Activated CD4-positive, alpha-beta T cell treated with anti-CD3 and anti-CD28 coated beads, Interleukin-10, Interleukin-2, amounts not matched to agents 100 ng/mL and 50 ng/mL, durations not matched to agents 16 hours and 8 hours (primary cell): ENCODE measurements at places on chromosomes 12 and 14.

DNA sequence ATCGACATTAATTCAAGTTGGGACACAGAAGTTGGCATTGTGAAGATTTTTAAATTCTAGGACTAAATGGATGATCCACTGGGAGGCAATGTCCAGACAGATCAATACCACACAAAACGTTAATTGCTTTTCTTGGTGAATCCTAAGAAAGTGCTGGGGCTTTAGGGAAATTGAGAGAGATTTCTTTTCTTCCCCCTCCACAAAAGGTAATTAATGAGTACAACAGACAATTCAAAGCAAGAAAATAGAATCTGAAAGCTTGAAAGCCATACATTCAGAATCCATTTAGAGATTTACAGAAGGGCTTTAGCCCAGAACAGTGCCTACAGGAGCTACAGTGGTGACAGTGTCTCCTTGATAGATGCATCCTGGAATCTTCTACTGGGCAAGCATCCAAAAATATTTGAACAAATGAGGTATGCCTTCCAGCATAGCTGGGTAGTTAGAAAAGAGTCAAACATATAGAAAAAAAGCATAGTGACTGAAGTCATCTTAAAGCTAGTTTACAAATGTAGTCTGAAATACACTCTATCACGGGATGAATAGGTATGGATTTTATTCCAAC is 718.1 kb downstream of the DIO2 start:
- DNase-seq, result no peak

DNA sequence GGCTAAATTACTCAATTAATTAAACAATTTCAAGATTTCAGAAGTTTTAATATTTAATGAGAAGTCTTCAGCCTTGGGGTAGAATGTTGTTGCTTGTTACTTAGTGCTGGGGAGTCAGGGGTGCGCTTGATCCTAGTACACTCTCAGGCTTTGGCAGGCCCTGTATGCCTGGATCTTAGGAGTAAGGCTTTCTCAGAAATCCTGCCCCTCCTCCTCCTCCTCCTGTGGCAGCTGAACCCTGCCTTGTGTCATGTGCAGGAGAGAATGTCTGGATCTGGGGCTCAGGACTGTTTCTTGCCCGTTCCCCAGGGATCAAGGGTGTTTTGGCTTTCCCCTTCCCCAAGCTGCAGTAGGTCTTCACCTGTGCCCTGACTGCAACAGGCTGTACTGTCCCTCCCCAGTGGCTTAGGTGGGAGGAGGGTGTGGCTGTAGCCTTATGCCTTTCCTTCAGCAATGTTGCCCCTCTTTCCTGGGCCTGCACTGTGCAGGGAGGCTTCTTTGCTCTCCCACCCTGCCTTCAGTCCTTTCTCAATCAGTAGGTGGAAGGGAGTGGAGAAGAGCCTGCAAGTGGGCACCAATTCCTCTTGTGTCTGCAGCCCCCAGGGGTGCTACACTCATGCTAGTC is 108.2 kb downstream of the SLC38A6 start:
- DNase-seq, result no peak

DNA sequence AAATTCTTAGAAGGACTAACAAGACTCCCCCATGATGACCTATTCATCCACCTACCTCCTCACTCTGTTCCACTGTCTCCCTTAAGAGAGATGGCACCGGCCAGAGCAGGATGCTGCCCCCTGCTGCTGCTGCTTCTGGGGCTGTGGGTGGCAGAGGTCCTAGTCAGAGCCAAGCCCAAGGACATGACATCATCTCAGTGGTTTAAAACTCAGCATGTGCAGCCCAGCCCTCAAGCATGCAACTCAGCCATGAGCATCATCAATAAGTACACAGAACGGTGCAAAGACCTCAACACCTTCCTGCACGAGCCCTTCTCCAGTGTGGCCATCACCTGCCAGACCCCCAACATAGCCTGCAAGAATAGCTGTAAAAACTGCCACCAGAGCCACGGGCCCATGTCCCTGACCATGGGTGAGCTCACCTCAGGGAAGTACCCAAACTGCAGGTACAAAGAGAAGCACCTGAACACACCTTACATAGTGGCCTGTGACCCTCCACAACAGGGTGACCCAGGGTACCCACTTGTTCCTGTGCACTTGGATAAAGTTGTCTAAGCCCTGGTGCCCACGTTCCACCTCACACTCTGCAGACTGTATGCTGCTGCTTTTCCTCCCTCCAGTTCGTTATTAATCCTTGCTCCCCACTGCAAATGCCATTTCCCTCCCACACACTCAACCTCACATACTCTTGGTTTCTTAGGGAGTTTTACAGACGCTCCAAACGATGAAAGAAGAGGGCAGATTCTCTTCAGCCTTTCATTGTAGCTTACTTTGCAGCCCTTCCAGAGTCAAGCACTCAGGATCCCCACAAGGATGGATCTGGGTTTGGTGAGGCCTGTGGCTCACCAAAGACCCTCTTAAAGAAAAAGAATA is at the start of gene RNASE8:
RNASE8 (plus strand) TSS at position 20 of the 873 bp plus-strand sequence; CDS start at position 91, 71 bp downstream.
- peak; percentile 15 for DNase-seq

DNA sequence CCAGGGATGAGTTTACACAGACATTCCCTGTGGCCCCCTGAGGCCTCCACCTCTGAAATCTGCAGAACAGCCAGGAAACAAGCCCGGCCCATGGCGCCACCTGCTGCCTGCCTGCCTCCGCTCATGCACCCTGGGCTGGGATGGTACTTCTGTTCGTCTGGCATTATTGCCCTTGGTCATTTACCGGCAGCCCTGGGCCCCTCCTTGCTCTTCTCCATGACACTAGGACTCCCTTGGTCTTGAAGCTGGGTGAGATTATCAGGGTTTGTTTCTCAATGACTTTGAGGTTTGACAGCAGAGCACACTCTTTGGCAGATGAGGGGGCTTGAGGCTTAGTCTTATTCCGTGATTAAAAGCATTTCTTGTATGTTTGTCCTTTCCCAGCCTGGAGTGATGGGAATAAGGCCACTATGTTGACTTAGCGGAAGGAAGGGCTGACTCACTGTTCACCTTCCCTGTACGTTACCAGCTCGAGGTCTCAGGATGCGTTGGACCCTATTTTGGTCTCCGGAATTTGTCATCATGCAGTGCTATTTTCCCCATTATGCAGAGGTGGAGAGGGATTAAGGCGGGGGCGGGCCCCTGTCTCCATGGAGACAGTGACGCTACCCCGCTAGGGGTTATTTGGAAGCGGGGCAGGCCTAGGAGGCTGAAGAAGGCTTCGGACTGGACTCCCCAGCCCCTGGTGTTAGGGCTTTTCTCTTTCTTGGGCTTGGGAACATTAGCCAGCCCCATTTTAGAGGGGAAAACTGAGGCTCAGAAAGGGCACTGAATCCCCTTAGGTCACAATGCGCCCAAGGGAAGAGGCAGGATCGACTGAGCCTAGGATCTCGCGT is 706 bp upstream of the PEX5 start:
- peak; percentile 73 for DNase-seq

- peak; percentile 30 for DNase-seq
These were observed 72.2 kb downstream of the BORCS5 start for GRCh38 chr12:12428961-12429657.

DNA sequence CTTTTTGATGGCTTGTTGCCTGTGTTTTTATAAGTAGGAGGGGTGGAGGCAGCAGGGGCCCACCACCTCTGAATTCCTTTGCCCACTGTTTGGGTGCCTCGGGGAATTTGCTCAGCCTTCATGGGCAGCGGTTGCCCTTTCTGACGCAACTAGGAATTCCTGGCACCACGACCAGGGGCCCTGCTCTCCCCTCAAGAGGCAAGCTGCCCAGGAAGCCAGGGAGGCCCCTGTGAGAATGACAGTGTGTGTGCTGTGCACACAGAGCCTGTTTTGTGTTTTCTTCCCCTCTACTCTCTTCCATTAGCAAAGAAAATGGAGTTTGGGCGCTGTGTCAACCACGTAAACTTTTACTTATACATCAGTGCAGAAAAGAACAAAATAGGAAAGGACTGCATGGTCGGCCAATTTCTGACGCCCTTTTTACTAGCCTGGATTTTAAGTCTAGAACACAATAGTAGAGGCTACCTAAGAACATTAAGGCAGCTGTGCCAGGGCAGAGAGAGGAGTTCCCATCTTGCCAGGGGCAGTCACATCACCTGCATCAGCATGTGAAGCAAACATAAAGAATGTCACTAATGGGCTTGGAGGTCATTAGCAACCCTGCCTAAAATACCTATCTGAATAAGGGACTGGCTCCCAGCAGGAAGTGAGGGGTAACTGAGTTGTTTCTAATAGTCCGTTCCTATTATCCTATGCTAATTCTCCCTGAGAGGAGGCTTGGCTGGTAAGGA is 17.9 kb upstream of the PTGR2 start:
- DNase-seq, result no peak

GRCh38 chr12:20629414-20630156 is 65.5 kb upstream of the SLCO1C1 start:
- DNase-seq, result no peak

DNA sequence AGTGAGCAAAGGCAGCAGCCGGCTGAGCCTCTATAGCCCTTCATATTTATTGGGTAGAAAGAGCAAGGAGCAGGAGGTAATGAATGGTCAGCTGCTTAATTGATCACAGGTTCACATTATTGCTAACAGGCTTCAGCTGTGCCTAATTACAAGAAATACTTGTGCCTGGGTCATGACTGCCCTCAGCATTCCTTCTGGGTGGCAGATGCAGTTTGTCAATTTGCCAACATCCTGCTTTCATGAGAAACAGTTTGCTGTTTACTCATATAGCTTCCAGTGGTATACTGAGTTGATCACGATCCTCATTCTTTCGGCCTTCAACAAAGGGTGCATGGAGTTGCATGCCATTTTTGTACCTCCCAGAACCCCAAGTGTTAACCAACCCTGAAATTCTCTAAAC is 81.0 kb upstream of the PLEKHG7 start:
- DNase-seq, result no peak

DNA sequence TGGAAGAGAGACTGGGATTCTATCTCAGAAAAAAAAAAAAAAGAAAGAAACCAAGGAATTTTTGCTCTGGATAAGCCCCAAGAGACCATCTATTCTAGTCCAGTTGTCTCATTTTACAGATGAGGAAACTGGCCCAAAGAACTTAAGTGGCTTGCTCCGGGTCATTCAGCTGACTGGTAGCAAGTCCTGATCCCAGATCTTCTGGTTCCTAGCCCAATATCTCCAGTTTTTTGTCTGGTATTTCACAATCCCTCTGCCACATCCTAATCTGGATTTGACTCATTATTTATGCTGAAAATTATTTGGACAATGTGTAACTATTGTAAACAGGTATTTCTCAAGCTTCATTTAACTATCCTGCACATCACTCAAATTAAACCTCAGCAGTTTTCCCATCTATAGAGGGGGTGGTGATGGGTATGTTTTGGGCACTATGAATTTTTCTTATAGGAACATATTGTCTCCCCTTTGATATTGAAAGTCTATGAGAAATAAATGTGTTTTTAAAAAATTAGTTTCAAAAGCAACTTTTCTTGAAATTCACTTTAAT is 43.4 kb downstream of the PPP2R5E start:
- no peak for DNase-seq

GRCh38 chr12:105930557-105931503 is 207.9 kb downstream of the NUAK1 start:
- DNase-seq, result no peak

DNA sequence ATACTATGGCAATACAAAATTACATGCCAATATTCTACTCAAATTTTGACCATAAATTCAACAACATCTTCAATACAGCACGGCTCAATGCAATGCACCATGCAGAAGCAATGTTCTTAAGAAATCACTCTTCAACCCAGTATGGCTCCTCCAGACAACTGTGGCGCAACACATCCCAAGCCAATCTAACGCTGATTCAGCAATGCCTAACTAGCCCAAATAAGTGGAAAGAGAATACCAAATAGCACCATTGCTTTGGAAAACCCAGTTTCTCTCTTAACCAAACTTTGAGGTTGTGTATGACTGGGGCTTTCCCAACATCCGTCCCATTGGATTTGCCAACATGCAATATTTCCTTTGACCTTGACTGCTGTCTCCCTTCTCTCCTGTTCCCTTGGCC is 211.1 kb upstream of the TBX3 start:
- no peak for DNase-seq

GRCh38 chr12:109266106-109266879 is 42.8 kb downstream of the FOXN4 start:
- no peak for DNase-seq

DNA sequence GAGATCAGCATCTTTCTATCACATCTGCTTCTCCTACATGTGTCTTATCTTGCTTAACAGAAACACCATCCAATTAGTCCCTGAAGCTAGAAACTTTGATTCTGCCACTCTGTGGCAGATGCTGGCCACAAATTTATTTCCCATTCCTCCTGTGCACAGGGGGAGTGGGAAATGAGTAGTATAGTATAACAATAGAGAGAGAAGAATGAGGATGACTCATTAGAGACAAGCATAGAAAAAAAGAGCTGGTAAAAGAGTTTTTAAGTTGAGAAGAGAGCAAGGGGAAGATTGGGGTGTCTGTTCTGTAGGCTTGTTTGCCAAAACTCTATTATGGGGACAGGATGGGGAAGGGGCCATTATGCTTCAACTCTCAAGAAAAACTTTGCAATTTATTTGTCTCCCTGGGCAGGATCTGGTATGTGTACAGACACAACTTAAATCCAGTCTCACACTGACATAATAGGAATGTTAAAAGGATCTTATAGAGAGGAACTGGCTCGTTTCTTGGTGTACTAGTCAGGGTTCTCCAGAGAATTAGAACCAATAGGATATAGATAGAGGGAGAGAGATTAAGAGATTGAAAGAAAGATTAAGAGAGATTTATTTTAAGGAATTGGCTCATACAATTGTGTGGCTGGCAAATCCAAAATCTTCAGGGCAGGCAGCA is 142.6 kb upstream of the CPSF6 start:
- no peak for DNase-seq
